Lower leg skin (tissue), 4 donors: ENCODE measurements at places on chromosomes 11 and 22.

- no peak for DNase-seq
These were observed 11.9 kb upstream of the SH3BP1 start for GRCh38 chr22:37627545-37627944.

- no peak for DNase-seq
These were observed 4.1 kb upstream of the SLC25A18 start for GRCh38 chr22:17559188-17559587.

DNA sequence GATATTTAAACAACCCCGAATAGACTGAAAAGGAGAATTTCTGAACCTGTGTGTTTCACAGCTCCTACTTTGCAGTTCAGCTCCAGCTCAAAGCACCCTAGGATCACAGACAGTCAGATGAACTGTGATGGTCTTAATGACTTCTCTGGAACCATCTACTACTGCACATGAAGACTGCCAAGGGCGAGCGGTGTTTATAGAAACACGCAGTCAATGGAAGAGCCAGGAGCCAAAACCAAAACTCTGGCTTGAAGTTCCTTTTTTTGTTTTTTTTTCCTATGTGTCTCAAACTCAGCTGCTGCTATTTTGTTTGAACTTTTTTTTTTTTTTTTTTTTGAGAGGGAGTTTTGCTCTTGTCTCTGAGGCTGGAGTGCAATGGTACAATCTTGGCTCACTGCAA is 382.6 kb upstream of the SYN3 start:
- DNase-seq: no peak

DNA sequence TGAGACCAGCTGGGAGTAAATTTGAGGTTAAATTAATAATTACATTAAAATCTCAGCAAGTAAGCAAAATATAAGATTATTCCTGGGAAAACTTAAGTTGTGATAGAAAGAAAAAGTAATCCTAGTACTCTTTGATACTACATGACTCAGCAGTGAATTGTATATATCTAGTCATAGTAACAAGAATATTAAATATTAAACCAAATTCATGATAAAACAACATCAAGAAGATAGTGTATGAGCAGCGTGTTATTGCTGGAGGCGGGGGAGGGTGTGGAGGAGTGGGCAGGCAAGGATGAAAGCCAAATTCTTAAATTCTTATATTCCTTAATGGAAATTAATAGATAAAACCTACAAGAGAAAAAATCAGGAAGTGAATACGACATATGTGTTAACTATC is 95.2 kb downstream of the WT1 start:
- DNase-seq: no peak

DNA sequence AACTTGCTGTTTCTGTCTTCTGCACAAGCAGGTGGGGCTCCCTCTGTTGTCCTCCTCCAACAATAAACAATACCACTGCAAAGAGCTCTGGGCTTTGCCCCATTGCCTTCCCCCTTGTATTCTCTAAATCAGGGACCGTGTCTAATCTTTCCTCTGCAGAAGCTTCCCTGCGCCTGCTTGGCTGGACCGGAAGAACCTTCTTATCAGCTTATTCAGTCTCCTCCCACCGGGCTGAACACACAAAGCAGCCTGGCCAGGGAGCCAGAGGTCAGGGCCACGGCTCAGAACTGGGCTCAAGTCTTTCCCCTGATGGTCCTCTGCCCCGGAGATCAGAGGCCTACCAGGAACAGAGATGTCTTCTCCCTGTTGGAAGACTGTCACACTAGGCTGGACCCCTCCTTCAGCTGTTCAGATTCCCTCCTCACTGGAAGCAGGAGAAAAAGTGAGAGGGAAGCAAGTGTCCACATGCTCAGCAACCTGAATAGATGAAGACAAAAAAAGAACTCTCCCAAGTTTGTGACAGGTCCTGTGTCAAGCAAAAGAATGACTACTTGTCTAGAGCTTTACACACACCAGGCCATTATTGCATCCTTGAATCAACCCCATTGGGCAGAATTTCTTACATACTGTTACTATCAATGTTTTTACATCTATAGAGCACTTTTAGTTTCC is 63.7 kb downstream of the RAB30 start:
- DNase-seq: no peak

DNA sequence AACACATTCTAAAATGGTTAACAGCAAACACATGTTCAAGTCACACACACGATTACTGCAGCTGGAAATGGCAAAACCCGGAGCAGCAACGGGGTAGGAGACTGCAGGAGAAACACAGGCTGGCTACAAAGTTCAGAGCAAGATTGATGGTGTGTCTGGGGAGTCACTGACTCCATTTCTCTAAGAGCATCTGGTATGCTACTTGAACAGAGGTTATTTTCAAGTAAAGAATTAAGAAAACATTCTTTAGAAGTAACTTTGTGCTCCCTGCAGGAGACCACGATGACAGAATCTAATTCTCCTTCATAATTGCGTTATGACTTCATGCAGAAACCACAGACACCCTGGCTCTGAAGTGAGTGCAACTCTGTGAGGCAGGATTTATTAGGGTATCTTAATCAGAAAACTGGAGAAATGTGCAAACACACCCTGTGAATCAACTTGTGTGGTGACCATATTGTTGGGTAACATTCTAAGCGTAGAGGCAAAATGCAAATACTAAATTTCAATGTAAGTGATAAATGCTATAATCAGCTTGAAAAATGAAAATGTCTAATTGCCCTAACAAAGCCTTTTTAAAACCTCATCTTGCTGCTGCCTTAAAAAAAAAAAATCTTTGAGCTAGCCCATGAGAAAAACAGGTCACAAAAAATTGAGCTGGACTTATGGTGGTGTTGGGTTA is 303.0 kb downstream of the CADM1 start:
- no peak for DNase-seq

- DNase-seq: peak; percentile 67
These were observed 13.6 kb downstream of the INCENP start for GRCh38 chr11:62137276-62137861.

GRCh38 chr22:39214006-39214382 is 30.8 kb downstream of the PDGFB start:
- no peak for DNase-seq

GRCh38 chr11:19722702-19723101 is 10.1 kb downstream of the NAV2 start:
- peak; percentile 37 for DNase-seq

DNA sequence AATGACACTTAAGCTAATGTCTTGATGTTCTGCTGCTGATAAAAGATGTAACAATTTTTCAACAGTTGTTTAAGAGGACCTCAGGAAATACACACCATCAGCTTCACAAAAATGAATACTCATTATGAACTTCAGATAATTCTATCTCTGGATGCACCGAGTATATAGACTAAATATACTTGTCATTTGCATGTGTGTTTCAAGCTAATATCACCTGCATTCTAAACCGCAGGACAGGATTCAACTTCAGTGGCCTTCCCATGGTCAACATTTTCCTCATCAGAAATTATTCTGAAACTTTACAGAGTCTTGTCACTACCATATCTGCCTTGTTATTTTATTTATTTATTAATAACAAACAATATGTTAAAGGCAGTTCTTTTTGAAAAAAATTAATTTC is 717.0 kb upstream of the CCDC179 start:
- no peak for DNase-seq

DNA sequence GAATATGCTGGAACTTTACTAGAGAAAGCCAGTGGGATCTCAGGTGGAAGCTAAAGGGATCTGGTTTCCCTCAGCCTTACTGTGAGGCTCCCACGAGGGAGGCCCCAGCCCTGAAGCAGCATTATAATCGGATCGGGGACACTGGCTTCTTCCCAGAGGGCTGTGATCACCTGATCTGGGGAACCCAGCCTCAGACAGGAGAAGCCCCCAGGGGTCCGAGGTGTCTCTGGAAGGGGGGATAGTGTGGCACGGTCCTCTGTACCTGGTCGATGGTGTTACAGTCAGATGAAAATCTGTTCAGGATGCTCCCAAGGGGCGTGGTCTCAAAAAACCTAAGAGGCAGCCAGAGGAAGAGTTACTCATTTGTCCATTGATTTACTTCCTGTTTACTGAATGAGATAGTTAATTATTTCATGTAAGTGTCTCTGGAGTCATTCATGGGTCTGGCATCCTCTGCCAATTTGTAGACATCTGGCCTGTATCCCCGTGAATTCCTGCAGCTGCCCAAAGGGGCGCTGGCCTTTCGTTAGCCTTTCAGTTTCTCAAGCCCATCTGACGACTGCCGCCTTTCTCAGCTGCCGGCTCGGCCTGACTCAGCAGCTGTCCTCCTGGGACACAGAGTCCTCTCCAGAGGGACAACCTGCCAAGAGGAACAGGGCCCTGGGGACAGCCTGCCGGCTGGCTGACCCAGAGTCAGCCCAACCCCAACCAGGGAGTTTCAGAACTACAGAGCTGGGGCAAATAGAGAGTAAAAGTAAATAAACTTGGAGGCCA is 17.0 kb upstream of the KCNJ11 start:
- DNase-seq: peak; percentile 58

- DNase-seq: peak; percentile 16
These were observed 214.5 kb upstream of the UBASH3B start for GRCh38 chr11:122440811-122441665.

DNA sequence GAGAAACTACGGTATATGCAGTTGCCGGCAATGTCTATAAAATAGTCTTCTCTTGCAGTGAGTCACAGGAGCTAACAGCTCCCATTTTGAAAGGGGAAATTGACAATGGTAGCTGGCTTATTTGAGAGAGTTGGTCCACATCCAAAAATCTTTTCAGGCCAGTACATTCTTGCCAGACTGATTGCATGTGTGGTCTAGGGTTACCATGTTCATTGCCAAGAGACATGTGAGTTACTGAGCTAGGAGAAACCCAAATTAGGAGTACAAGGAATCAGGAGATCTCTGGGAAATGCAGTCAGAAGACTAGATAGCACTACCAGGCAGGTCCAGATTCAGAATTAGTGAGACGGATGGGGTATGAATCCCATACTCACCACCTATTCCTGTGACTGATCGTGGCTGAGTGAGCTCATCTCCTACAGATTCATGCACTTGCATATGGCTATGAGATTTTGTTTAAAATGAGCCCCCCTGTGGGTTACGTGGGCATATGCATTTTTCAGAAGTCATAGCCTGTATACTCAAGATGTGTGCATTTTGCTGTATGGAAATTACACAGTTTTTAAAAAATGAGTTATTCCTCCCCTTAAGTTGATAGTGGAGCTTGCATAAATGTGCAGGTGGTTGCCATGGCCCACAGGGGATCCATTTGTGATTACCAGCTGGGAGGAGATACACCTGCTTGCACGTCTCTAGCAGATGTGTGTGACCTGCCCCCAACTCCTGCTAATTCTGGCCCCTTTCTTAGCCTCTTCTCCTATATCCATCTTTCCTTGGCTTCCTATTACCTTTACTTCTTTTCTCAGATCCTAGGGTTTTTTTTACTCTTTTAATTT is 102.7 kb downstream of the COMMD9 start:
- peak; percentile 20 for DNase-seq

- DNase-seq: no peak
These were observed 260.2 kb upstream of the ISX start for GRCh38 chr22:34805771-34806170.

- DNase-seq: no peak
These were observed 1.1 kb upstream of the GSTT4 start for GRCh38 chr22:24006207-24006913.

- peak; percentile 91 for DNase-seq
These were observed 30.8 kb upstream of the LRRC10B start for GRCh38 chr11:61477727-61478148.

GRCh38 chr11:33500861-33501479 is 199.7 kb downstream of the C11orf91 start:
- DNase-seq: no peak

GRCh38 chr11:24198481-24198880 is 298.4 kb upstream of the LUZP2 start:
- no peak for DNase-seq

GRCh38 chr11:2582351-2582945 is 117.3 kb downstream of the KCNQ1OT1 start:
- DNase-seq: peak; percentile 78

- no peak for DNase-seq
These were observed 483.3 kb upstream of the ARHGAP42 start for GRCh38 chr11:100203789-100204188.

DNA sequence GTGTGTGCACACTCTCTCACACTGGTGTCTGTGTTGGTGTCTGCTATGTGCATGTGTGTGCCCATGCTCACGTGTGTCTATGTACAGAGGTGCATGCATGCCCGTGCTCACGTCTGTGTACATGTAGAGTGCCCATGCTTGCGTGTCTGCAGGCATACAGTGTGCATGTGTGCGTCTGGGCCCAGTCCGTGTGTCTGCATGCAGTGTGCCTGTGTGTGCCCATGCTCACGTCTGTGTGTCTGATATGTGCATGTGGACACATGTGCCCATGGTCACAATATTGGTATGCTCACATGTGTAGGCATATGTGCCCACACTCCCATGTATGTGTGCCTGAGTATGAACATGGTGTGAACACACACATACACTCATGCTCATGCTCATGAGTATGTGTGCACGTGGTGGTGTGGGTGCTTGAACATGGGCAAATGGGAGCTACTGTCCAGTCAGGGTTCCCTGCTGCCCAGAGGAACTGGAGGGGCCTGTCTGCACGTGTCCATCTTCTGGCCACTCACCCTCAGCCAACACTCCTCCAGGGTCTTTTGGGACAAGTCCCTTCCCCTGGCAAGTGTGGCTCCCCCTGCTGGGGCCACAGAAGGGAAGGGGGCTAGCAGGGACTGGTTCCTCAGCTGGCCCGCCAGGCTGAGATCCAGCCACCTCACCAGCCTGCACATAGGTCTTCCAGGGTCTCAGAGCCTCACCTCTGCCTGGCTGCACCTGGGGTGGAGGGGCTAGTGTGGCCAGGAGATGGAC is 7.3 kb upstream of the TBX1 start:
- DNase-seq: no peak

GRCh38 chr11:27837895-27838563 is 137.8 kb upstream of the BDNF start:
- no peak for DNase-seq

GRCh38 chr11:82732348-82732733 is 1.3 kb downstream of the FAM181B start:
- no peak for DNase-seq
